ENCODE measurements at places on chromosomes 12 and 14.

DNA sequence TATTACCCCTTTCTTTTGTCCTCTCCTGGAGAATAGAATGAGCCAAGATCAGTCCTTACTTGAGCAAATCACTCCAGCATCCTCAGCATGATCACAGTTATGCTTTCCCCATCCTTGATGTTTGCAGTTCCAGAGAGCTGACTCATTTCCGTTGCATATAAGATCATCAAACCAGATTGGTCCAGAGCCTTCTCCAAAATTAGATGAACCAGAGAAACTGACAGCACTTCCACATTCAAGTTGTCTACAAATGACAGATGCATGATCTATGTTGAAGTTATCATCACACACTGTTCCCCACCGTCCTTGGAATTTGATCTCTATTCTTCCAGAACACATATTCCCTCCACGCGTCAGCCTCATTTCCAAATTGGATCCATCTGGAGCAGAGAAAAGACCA lies 4.8 kb downstream of the CD163 start:
- no peak for DNase-seq

- DNase-seq, result no peak
Observed at GRCh38 chr12:124131659-124132058, 158.6 kb downstream of the ZNF664 start.

- DNase-seq, result no peak
Observed at GRCh38 chr12:40399656-40400055, 174.9 kb downstream of the LRRK2 start.

DNA sequence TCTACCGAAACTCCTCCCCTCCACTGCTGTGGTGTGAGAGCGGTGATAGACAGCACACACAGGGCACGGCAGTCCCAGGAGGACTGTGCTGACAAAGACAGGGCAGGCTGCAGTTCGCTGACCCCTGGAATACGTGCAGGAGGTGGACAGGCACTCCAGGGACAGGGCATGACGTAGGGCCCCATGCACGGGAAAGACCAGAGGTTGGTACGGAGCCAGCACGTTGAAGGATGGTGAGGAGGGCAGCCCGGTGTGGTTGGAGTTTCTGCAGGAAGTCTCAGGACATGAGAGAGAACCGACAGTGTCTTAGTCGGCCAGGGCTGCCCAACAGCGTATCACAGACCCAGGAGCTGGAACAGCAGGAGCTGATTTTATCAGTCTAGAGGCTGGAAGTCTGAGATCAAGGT lies 254.2 kb upstream of the FKBP4 start:
- no peak for DNase-seq

- DNase-seq, result no peak
Observed at GRCh38 chr12:25592725-25593495, 39.8 kb upstream of the LMNTD1 start.

DNA sequence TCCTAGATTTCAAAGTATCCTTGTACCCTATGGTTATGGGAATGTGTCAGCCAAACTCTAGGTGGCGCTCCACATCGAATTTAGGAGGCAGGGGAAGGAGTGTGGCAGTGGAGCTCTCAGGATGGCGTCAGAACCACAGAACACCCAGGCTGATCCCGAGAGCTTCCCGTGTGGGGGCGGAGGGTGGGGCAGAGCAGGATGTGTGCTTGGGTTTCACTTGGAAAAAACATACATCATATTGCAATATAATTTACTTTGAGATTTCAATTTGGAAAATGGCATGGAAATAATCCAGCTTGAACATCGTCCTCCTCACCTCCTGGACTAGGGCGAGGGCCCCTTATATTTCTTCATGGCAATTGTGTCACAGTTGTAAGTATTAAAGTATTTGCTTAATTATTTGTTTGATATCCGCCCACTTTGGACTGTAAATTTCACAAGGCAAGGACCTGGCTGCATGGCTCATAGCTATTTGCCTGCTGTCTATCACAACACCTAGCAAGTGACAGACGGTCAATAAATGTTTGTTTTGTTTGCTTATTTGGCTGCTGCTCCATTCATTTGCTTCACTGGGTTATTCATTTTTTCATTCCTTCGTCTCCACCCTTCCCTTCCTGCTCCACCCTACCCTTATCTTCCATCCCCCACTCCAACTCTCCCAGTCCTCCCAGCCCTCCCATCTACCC lies 221.5 kb upstream of the HMGA2 start:
- no peak for DNase-seq

- DNase-seq, result no peak
Observed at GRCh38 chr14:34072921-34073320, 122.0 kb upstream of the EGLN3 start.

DNA sequence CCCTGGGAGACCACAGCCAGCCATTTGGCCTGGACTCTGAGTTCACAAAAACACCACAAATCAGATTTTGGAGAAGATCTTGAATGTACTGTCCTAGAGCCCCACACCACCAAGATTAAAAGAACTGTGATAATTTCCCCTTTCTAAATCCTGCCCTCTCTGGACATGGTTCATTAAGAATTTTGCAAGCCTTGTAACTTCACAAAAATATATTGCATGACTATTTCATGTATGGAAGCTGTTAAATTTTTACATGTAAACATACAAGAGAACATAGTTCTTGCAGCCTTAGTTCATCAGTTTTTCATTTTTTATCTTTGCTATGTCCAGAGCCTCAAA lies 97.0 kb downstream of the SCARB1 start:
- DNase-seq, result no peak

- no peak for DNase-seq
Observed at GRCh38 chr12:103814436-103814835, 26.6 kb downstream of the NT5DC3 start.
